Epithelial cell of esophagus (primary cell): ENCODE measurements at places on chromosomes 12 and 14.
A peak's percentile ranks its signal among the peaks of the same experiment; 100 is the strongest.

- DNase-seq: no peak
Measured at GRCh38 chr12:129607301-129607700, 296.5 kb downstream of the TMEM132D start.

DNA sequence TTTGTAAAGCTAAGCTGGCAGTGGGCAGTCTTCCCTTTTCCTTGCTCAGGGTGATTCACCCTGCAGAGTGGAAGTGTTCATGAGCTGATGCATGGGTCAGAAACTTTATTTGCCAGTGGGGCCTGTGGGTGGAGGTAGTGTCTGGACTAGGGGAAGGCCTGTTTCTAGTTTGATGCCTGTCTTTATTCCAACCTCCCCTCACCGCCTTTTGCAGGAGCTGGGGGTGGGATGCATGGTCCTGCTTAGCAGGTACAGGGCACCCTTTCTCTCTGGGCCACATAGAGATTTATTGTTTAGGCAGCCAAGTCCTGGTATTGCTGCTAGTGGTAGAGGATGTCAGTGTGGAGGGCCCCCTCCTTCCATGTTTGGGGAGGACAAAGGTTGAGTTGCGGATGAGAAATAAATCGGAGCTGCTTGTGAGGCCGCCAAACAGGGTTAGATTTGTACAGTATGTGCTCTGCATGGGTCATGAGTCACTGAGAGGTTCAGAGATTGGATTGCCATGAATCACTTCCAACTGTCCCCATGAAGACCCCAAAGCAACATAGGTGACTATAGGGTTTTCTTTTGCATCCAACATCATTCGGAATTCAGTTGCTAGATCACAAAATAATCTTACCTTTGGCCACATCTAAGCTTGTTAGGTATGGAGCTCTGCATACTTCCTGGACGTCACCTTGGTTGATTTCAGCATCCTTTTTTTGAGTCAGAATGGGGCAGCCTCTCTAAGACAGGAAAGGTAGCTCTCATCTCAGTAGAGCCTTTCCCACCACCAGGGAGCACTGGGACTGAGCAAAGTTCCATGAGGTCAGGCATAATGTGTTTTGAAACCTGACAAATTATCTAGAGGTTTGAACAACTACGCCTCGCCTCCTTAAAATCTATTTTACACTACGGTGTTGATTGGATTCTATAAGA is 8.8 kb downstream of the SMOC1 start:
- DNase-seq: peak; percentile 66

GRCh38 chr14:52044791-52045522 is 23.9 kb downstream of the NID2 start:
- DNase-seq: peak; percentile 62

- DNase-seq: no peak
Measured at GRCh38 chr12:73262788-73263381, 990.7 kb downstream of the TRHDE start.

DNA sequence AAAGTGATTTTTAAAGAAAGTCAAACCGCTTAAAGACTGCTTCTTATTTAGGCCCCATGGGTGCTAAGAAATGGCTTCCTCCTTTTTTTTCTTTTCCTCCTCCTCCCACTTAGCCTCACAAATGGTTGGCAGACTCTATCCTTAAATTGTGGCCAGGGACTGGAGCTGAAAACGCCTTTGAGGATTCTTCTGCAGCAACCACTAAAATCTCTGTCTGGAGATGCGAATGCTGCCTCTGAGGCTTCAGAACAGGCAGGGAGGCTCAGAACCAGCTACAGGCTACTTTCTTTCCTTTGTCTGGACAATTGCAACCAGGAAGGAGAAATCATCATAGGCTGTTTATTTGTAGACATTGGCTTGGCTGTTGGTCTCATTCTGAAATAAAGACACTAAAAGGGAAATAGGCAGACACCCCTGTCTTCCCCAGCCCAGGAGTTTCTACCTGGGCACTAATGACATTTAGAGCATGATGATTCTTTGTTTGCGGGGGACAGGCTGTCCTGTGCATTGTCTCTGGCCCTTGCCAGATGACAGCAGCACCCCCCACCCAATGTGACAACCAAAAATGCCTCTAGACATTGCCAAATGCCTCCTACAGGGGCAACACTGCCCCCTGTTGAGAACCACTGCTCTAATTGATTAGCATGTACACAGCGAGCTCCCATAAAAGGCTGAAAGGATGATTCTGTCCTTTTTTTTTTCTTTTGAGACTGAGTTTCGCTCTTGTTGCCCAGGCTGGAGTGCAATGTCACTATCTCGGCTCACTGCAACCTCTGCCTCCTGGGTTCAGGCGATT is 50.3 kb downstream of the MAP1LC3B2 start:
- DNase-seq: no peak

GRCh38 chr12:38850461-38850860 is 54.9 kb downstream of the CPNE8 start:
- no peak for DNase-seq

DNA sequence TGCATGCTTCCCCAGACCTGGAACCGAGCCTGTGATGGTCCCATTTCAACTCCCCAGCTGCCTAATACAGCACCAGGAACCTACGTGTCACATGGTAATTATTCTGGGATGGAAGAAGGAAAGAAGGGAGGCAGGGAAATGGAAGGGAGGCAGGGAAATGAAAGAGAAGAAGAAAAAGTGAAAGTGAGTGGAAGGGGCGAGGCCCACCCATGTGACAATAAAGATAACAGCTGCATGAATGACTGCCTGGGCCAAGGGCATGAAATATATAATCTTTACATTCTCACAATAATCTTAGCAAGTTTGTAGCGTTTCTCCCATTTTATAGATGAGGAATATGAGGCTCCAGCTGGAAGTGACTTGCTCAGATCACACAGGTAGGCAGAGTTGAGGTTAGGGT is 245.0 kb upstream of the PWP1 start:
- DNase-seq: no peak

GRCh38 chr14:58637391-58638230 is at the start of gene DACT1:
TSS of gene DACT1 (plus strand) at chr14:58637962. CDS start at chr14:58638203, 241 bp downstream.
- DNase-seq: no peak

DNA sequence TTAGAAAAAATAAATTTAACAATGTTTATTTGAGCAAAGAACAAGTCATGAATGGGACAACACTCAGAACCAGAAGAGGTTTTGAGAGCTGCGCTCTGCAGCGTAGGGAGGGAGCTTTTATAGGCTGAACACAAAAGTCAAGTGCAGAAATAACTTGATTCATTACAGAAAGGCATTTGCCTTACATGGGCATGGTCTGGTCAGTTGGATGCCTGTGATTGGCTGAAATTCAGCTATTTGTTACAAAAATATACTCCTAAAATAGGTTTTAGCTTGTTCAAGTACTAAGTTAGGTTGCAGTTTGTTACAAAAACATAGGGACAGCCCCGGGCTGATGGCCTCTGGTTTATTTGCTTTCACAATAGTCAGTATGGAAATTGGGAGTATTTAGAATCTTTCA is 118.0 kb downstream of the NUAK1 start:
- DNase-seq: no peak

- no peak for DNase-seq
Measured at GRCh38 chr12:18343708-18344107, 82.4 kb downstream of the PIK3C2G start.

DNA sequence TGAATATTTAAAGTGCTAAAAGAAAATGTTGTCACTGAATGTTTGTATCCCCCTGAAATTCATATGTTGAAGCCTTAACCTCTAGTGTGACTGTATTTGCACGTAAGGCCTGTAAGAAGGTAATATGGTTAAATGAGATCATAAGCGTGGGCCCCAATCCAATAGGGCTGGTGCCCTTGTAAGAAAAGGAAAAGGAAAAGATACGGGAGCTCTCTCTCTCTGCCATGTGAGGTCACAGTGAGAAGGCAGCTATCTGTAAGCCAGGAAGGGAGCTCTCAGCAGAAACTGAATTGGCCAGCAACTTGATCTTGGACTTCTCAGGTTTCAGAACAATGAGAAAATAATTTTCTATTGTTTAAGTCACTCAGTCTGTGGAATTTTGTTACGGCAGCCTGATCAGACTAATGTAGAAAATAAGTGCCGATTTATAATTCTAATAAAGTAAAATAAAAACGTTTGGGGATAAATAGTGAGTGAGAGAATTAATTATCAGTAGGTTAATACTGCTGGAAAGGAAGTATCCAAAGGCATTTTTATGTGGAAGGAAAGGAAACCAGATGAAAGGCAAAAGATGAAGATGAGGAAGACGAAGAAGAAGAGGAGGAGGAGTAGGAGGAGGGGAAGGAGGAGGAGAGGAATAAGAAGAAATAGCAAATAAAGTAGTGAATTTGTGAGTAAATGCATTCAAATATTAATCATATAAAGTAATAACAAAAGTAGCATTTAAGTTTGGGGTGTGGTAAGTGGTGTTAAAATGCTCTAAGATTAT is 188.5 kb upstream of the KRR1 start:
- DNase-seq: no peak

DNA sequence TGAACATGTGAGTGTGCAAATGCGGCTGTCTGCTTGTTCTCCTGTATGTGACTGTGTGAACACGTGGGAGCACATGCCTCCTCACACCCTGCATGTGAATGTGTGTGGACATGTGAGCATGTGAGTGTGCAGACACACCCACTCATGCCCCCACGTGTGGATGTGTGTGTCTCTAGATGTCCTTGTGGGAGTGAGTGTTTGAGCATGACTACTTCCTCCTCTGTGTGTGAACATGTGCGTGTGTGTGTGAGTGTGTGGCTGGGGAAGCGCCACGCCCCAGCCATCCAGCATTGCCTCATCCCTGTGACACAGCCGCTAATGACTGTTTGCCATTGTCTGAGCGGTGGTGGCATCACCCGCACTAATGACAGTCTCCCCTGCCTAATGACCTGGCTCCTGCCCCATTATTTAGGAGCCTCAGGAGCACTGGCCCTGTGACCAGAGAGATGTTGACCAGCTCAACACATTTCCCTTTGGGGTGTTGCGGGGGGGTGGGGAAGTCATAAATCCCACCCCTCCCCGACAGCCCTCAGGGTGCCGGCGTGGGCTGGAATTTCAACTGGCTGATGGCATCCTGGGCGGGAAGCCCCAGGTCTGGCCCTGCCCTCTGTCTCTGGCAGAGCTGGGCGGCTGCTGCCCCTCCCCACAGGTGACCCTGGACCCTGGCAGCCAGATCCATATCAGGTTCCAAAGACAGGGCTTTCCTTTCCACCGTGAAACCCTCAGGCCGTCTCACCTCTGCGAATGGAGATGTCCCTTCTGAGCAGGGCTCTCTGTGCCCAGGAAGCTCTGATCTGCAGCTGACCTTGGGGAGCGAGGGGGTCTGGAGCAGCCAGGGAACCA is 11.5 kb upstream of the KRT80 start:
- peak; percentile 92 for DNase-seq

GRCh38 chr12:25361511-25361910 is 110.8 kb upstream of the KRAS start:
- no peak for DNase-seq

DNA sequence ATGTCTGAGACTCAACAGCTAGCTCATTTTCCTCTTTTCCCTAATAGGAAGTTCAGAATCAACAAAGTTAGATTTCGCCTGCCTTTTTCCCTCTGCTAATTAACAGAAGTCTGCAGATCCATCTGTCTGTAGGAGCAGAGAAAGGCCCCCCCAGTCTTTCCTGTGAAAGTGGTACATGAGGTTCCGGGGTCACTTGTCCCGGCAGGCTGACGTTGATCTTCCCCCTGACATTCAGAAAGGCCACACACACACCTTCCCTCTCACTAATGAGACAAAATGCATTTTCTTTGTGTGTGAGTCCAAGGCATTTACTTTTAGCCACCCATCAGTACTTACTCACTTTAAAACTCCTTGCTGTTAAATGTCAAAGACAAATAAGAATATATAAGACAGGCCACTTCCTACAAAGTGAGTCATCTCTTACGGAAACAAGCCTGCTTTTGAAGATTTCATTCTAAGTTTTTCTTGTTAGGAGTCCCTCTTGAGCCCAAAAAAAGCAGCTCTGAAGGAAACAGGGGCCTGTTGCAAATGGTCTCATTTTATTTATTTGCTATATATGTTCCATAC is 138.7 kb downstream of the TTC7B start:
- peak; percentile 61 for DNase-seq

DNA sequence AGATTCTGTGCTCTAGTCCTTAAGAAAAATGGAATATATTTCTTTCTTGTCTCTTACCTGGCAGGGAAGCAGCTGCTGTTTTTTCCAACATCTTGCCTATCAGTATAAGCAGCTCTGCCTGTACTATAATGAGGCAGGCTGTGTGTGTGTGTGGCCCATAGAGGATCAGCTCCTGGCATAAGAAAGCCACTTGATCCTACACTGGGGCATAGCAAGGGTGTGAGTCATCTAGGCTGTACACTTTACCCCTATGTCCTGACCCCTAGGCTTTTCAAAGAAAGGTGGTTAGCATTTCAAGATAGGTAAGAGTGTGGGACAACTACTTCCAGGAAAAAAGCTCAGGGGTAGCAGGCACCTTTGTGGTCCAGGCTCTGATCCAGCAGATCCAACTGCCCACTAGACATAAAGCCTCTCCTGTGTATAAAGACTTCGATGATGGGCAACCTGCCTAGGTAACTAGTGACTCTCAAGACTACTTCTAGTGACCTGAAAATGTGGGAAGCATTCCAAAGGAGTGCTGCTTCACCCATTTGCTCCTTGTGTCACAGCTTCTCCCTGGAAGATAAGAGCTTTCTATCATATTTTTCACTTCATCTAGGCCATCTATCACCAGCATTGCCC is 4.9 kb upstream of the SENP1 start:
- peak; percentile 8 for DNase-seq

DNA sequence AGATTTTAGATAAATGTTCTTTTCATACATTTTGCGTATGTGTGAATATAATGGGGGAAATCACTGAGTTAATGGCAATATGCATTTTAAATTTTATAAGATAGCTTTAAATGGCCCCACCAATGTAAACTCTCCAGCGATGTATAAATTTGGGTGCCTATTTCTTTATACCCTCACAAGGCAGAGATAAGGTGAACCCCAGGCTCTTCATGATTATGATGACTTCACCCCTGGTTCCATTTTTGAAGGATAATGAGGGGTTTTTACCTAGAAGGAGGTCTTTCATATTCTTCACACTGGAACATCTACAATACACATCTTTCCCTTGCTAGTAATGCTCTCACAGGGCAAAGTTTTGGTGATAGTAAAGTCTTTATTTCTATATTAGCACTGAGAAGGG is 35.2 kb downstream of the KLRG1 start:
- DNase-seq: no peak
